ENCODE measurements at places on chromosomes 16 and 17. TPM values are rescaled to one million over a fixed set of nuclear protein-coding genes. Genes with fewer than 3 reads are reported as not detected.
A peak's percentile ranks its signal among the peaks of the same experiment; 100 is the strongest.

DNA sequence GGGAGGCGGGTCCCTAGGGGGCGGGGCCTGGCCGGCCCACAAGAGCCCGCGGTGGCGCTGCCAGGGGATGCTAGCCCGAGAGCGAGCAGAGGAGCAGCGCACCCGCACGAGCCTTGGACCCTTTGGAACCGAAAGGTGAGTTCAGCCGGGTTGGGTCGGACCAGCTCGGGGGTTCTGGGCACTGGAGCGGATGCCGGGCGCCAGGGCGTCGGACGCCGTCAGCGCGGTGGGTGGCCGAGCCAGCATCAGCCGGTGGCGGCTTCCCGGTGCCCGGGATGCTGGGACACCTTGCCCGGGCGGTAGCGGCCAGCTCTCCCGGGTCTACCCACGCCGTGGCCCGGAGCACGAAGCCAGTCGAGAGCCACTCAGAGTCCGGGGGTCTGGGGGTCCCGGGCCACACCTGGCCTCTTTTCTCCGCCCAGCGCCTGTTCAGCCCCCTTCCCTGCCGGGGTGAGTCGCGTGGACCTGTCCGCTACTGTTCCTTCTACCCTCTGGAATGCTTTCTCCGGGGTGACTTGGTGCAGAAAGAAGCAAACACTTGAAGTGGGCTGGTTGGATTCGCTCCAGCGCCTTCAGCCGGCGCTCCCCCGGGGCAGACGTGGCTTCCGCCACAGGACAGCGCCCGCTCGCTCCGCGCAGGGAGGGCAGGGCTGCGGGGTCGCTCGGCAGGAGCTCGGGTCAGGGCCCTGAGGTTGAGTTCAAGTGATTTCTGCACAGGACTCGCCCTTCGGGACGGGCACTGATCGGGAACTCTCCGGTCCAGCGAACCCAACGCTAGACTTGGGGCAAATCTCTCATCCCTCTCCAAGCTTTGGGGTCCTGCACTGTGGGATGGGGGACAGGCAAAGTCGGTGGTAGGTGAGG, at the start of gene SCNN1G:
SCNN1G (plus strand) TSS at position 67 of the 864 bp plus-strand sequence. CDS start 3,527 bp downstream, outside the sequence.
- no peak for DNase-seq

DNA sequence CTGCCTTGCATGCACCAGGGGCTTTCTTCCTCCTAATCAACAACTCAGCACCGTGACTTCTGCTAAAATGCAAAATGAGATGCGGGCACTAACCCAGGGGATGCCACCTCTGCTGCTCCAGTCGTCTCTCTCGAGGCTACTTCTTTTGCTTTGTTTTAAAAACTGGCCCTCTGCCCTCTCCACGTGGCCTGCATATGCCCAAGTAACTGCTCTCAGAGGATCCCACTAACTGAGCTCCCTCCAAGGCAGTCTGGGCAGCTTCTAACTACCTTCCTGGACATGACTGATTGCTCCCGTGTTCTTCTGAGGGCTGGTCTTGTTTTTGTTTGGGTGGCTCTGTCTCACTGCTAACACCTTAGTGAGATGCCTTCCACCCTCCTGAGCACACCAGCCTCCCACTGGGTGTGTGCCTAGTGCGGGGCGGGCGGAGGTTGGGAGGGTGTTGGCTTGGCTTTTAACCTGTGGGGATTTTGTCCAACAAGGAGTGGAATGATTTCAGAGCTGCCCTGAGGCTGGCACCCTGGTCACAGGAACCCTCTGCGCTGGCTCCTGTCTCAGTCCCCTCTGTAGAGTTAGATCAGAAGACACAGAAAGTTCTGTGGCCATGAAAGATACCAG, 8.9 kb upstream of the LGALS9 start:
- no peak for DNase-seq

- no peak for DNase-seq
Measured at GRCh38 chr16:83171396-83171795, 544.6 kb downstream of the CDH13 start.

GRCh38 chr16:57297856-57298255, 13.4 kb upstream of the PLLP start:
- DNase-seq = peak; percentile 54

The CCL3 gene
- 7.1 TPM for total RNA-seq

The CTRL gene
- 16.6 TPM for total RNA-seq

The PVALEF gene
- not detected for total RNA-seq

GRCh38 chr16:10607157-10607556, 26.8 kb upstream of the EMP2 start:
- DNase-seq = no peak

- peak; percentile 36 for DNase-seq
Measured at GRCh38 chr16:381012-381788, 578 bp downstream of the PGAP6 start.

The CDRT15 gene
- total RNA-seq = not detected

GRCh38 chr17:51643702-51644490, 383.6 kb downstream of the UTP18 start:
- no peak for DNase-seq

- DNase-seq = no peak
Measured at GRCh38 chr17:4479982-4480751, 18.5 kb upstream of the SPNS2 start.

GRCh38 chr17:82386255-82386831, 14.8 kb downstream of the UTS2R start:
- DNase-seq = no peak

The OSGIN1 gene
- total RNA-seq = 1.0 TPM

DNA sequence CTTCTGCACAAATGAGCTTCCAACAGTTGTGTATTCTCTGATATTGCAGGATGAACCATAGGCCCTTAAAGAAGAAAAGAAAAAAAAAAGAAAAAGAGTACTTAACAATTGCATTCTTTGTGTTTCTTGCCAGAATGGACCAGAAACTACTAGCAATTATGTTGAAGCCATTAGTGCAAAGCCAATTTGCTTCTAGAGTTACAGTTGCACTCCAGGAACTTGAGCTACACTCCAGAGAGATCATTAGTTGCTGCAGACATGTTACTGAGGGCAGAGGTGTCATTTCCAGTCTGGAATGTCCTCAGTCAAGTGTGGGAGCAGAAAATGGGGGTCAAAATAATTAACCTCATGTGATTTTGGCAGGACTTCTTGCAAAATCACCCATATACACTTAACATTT, 85.6 kb upstream of the CCL2 start:
- DNase-seq = no peak

The STAT5B gene
- total RNA-seq = 85.2 TPM

DNA sequence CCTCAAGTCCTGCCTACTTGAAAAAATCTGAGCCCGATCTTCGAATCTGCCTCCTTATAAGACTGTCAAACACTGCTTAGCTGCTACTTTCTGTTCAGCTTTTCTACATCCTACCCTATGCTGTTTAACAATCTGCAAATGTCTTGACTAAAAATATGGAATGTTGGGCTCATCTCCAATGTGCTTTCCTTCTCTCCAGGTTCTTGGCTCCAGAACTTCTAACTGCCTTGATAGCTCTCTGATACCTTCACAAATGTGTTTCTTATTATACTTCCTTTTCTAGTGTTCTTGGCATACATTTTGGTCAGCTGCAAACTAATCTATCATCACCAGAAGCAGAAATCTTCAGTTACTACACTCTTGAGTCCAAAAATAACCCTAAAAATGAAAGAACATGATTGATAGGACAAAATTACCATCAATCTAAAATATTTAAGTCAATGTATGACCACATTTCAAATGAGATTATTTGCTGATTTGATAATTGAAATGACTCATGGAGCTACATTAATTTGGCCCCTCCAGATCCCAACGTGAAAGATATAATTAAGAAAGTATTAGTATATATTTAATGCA, 372.3 kb upstream of the MON1B start:
- no peak for DNase-seq

GRCh38 chr16:15521758-15522509, 87.5 kb downstream of the BMERB1 start:
- no peak for DNase-seq

GRCh38 chr16:85079785-85080570, 32.3 kb downstream of the CIBAR2 start:
- DNase-seq = no peak

DNA sequence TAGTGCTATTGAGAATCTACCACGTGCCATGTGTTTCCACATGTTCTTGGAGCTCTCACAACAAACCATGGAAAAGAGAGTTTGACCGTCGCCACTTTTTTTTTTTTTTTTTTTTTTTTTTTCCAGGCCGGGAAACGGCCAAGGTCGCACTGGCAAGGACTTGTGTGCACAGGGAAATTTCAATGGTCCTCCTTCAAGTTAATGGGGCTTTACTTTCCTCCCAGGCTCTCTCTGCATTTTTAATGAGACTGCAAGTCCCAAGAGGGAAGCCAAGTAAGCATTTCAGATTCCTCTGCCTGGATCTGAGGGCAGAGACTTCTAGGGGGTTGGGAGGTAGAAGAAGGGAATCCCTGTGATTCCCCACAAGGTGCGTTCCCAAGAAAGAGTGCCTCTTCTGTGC, 94.7 kb upstream of the MPHOSPH6 start:
- DNase-seq = no peak

GRCh38 chr16:76524769-76525168, 247.6 kb downstream of the CNTNAP4 start:
- no peak for DNase-seq

GRCh38 chr17:19630035-19630434, 18.5 kb upstream of the ALDH3A2 start:
- DNase-seq = no peak

DNA sequence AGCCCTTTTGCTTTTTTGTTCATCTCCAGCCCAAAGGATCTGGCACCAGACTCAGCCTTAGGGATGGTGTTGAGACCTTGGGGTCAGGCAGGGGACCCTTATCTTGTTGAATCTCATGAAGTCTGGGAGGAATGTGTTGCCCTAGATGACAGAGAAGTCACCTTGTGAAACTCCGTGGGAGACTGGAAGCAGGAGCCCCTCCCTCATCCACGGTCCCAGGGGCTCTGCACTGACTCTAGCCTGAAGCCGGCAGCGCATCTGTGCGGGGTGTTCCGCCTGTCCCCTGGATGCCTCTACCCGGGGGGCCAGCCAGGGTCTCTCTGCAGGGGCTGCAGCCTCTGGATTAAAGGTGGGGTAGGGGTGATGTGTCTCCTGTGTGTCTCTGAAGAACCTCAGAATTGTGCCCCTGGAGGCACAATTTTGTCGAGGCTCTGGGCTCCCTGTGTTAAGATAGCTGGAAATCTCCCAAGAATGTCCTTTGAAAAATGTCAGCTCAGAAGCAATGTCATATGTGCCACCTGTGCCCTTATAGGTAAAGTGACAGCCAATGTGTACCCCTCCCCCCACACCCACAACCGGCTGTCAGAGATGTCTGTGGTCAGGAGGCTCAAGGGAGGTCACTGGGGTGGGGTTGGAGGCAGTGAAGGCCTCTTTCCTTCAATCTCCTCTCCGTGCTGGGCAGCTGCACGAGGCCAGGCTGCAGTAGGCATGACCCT, 32.1 kb upstream of the CDC42EP4 start:
- no peak for DNase-seq

The TBC1D3E gene
- not detected for total RNA-seq

The CD300H gene
- total RNA-seq = not detected

DNA sequence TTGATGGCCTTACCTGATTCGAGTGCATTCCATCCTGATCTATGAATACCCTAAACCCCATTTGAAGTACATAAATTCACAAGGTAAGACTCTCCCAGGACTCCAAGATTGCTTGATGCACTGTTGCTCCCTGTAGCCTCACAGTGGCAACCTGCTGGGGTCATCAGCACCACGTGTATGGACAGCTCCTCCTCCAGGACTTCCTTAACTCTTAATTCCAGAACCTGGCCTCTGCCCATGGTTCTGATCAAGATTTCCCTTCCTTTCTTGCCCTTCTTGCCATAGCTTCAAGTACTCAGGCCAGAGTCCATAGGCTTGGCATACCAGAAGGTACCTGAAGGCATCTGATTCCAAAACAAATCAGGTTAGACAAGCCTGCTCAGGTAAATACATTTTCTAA, 34.0 kb upstream of the NLK start:
- no peak for DNase-seq

The RAB37 gene
- total RNA-seq = 36.0 TPM

GRCh38 chr17:44400226-44400847, 10.9 kb upstream of the ITGA2B start:
- DNase-seq = no peak

- DNase-seq = no peak
Measured at GRCh38 chr16:66933776-66934137, 445 bp downstream of the CIAO2B start.

The TP53TG3 gene
- not detected for total RNA-seq

The TBC1D3C gene
- not detected for total RNA-seq

GRCh38 chr16:81627024-81627423, 152.1 kb upstream of the PLCG2 start:
- no peak for DNase-seq

- no peak for DNase-seq
Measured at GRCh38 chr16:22065252-22065651, 27.1 kb upstream of the VWA3A start.

DNA sequence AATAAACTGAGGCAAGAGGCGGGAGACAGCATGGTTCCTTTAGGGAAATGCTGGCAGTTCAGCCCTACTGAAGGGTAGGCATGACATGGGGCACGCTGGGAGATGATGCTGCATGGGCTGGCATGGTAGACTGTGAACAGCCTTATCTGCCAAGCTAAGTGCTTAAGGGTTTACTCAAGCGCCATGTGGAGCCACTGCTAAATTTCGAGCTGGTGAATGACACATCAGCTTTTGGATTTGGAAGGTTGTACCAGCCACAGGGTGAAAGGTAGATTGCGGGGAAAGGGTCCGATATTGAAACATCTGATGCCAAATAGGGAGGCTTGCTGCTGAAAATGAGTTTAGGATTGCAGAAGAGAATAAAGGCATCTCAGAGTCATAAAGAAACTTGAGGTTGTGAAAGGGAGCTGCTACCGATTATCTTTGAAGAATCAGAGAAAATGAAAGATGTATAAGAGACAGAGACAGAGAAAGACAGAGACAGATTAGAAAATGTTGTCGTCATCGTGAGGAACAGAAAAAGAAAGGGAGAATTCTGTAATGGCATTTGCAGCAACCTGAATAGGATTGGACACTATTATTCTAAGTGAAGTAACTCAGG, 16.3 kb downstream of the PIK3R5 start:
- no peak for DNase-seq

The MLYCD gene
- 4.0 TPM for total RNA-seq

GRCh38 chr16:73068541-73069401, 20.8 kb upstream of the ZFHX3 start:
- DNase-seq = no peak

- DNase-seq = no peak
Measured at GRCh38 chr16:5642436-5642835, 544.8 kb upstream of the EEF2KMT start.

GRCh38 chr17:1590747-1591473, 28.3 kb upstream of the PITPNA start:
- DNase-seq = no peak

DNA sequence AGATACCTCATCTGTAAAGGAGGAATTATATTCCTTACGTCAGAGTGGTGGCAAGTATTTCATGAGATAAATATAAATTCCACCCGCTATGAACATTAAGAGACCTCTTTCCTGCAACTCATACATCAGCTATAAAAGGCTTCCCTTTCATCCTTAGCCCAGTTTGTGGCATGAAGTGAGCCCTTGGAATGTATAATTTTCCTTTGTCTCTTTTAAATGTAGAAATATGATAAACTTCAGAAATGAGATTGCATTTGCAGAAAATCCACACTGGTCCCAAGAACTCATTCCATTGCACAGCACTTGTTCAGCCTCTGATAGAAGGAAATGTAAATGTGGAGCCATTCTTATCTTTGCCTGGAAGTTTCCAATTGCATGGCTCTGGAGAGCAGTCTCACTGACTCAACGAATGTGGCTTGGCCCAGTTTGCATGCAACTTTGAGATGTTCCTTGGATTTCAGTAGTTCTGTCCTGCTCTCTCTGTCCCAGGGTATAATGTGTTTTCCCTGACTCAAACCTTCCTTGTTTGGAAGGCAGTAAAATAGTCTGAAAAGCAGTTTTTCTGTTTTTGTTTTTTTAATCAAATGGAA, 746.4 kb downstream of the CDH11 start:
- DNase-seq = no peak

All from CD8-positive, alpha-beta T cell (primary cell).